ENCODE measurements at places on chromosomes 7 and 10.
A peak's percentile ranks its signal among the peaks of the same experiment; 100 is the strongest.

- peak; percentile 54 for DNase-seq
Measured at GRCh38 chr7:105916603-105917002, 40.2 kb upstream of the ATXN7L1 start.

DNA sequence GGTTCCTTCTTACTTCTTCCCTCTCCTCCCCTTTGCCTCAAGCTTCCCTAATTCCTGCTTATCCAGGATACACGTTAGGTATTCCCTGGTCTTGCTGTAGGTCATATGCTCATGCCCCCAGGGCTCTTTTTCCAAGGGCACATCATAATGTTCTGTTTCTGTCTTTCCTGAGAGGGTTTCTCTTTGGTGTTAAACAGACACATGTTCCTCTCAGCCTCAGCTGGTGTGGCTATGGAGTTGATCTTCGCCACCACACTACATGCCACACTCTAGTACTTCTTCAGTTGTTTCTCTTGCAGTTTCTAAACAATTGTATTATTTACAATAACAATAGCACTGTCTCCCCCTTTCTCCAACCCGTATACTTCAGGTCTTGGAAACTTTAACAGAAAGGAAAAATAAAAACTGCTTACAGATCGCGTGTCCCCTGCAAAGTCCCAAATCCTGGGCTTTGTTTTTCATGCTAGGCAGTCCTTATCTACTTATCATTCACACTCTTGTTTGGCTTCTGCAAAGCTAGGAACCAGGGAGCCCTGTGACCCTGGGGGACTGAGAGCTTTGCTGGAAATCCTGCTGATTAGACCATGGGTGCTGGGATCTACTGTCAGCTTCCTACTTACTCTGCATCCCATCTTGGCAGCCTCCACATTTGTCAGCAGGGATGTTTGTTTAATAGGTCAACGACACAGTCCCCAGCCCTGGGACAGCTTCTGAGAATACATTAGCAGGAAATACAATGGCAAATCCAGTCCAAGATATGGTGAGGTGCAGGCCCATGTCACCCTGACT, 193.9 kb upstream of the BMPER start:
- DNase-seq, result no peak

DNA sequence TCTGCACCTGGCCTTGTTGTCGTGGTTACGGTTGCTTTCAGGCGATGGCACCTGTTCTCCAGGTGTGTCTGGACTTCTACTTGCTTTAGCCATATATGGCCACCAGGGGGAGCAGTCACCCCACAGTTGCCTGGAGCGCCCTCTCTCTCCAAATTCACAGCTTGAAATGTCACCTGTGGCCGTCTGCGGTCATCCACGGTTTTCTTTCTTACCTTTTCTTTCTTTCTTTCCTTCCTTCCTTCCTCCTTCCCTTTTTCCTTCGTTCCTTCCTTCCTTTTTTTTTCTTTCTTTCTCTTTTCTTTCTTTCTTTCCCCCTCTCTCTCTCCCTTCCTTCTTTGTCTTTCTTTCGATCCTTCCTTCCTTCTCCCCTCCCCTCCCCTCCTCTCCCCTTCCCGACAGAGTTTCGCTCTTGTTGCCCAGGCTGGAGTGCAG, 150.5 kb upstream of the VKORC1L1 start:
- peak; percentile 6 for DNase-seq

- DNase-seq, result no peak
Measured at GRCh38 chr10:84948644-84949043, 620.3 kb downstream of the CCSER2 start.

Measured in fibroblast of lung (primary cell).